Stimulated activated CD4-positive, alpha-beta T cell treated with anti-CD3 and anti-CD28 coated beads, Interleukin-1b, Interleukin-23, amount 100 ng/mL, for 4 hours (primary cell): ENCODE measurements at places on chromosomes 4 and X.

- DNase-seq: no peak
Measured at GRCh38 chrX:38277802-38278201, 49.5 kb downstream of the RPGR start.

- DNase-seq: no peak
Measured at GRCh38 chrX:48509245-48509590, 426 bp downstream of the PORCN start.

DNA sequence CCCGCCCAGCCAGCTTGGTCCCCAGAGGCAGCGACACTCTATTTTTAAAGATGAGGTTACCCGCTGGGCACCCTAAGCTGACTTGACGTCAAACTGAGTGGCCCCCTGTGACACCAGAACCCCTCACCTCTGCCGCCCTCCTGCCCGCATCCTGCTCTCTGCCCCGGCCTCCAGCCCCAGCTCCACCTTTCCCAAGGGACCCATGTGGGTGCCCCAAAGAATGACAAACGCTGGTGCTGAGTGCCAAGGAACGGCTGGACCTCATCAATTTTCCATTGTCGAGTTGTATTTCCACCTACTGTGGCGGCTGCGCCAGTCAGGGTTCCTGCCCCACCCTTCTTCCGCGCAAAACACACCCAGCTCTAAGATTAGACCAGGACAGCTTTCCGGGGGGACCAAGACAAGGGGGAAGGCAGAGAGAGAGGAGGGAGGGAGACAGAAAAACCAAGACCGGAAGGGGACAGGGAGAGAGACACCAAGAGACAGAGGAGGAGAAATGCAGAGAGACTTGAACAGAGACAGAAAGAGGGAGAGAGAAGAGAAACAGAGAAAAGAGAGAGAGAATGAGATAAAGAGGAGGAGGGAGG is 2.0 kb downstream of the PRKX start:
- DNase-seq: no peak

- DNase-seq: no peak
Measured at GRCh38 chr4:74410272-74410671, 34.7 kb upstream of the AREG start.

DNA sequence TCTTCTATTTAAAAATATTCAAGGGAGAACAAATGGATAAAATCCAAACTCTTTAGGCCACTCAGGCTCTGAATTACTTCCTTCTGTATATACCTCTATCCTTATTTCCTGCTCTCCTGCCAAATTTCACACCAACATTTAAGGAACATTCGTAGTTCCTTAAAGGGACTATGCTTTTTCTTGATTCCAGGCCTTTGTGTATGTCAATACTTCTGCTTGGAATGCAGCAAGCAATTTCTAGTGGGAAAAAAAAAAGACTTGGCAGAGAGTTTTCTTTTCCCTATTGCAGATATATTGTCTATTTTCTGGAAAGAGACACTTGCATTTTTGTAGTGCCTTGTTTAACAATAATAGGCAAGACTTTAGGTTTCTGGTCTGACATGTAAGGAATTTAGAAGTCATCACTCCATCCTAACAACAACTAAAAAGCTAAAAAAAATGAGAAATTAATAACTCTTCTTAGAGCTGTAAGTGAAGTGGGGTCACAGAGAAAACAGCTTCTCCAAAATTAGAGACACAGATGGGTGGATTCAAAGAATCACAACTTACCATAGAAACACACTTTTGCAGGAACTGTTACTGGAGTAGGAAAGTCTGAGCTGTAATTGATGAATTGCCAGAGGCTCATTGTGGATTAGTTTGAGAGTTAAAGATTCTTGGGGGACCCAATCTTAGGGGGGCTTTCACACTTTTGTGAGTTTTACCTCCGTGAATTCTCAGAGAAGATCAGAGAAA is 2.1 kb upstream of the ADH5 start:
- no peak for DNase-seq

DNA sequence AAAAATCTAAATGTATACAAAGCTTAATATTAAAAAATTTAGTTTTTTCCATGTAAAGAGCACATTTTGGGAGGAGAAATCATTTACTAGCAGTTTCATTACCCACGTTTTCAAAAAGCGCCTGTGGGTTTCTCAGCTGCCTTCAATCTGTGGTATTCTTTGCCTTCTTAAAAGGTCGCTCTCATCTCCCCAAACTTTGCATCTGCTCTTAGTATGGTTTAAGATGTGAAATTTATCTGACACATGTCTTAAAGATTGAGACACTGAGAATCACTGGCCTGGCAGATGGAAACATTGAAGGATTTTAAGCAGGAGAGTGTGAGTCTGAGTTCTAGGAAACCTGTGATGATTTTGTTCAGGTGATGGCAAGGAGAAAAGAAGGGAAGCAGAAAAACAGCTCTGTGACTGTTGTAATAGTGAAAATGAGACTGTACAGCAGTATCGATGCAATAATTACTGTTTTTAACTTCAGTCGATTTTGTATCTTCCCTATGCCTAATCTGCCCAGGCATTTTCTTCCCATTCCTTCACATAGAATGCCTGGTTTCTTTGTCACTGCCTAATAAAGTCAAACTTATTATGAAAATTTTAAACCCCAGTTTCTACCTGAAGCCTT is 75.9 kb downstream of the PAQR3 start:
- no peak for DNase-seq

DNA sequence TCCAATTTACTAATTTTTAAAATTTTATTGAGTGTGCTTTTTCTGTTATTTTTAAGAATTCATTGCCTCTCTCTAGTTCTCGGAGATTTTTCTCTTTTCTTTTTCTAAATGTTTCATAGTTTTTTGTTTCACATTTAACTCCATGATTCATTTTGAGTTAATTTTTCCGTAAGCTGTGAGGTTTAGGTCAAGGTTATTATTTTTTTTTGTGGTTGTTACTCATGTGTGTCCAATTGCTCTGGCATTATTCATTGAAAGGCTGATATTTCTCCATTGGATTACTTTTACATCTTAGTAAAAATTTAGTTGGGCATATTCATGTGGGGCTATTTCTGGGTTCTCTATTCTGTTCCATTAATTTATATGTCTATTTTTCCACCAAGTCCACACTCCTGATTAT is 220.8 kb downstream of the MID1IP1 start:
- DNase-seq: no peak

DNA sequence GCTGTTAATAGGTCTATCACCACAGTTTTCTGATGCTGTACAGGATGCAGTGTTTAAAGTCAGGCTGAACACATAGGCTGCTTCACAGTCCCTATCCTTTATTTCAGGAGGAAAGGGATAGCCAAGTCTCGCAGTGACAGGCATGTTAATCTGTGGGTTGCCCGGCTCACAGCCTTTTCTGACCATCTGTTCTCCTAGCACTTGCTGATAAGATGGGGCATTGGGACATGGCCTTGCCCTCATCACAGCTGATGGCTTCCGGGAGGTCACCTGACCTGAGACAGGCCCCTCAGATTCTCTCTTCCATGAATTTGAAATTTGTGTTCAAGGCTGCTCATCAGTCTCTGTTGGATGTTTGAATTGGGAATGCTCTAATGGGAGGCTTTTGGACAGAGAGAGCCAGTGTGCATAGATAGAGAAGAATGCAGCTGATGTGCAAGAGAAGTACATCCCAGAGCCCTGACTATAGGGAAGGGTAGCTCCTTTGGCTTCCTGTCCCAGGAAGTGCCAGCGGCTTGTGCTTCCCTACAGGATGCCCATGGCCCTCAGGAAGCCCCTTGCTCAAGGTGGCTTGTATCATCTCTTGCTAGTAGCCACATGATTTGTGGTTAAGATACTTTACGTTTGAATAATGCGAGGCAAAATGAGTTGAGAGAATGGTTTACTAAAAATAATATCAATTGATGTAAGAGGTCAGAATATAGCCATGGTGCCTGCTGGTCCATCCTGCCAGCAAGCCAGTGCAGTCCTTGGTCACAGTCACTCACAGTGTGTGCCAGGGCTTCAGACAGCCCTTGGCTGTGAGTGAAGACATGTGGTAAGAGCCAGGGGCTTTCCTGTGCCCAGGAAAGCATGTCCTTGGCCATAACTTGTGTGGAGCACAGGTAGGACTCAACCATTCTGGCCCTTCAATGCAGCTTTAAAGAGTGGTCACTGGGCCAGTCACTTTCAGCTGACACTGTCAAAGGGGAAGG is 88.6 kb downstream of the TSPAN7 start:
- no peak for DNase-seq

DNA sequence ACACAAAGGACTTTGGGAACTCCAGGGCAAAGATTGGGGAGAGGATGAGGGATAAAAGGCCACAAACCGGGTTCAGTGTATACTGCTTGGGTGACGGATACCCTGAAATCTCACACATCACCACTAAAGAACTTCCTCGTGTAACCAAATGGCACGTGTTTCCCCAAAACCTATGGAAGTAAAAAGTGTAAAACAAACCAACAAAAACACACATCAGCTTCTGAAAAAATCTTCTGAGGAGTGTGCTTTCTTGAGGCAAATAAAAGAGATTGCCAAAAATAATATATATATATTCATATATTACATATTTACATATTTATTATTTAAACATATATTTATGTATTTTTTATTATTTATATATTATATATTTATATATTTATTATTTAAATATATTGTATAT is 3.9 kb downstream of the P2RY8 start:
- DNase-seq: no peak

DNA sequence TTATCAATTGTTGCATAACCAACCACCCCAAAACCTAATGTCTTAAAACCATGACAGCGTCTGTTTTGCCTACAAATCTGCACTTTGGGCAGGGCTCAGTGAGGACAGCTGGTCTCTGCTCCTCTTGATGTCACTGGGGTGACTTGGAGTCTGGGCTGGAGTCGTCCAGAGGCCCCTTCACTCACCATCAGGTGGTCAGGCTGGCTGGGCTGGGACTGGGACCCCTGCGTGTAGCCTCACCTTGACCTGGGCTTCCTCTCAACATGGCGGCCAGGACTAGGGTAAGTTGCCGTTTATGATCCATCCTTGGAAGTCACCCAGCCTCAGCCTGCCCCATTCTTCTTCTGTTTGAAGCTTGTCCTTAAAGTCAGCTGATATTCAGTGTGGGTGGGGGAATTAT is 116.8 kb upstream of the NKX1-1 start:
- DNase-seq: no peak

DNA sequence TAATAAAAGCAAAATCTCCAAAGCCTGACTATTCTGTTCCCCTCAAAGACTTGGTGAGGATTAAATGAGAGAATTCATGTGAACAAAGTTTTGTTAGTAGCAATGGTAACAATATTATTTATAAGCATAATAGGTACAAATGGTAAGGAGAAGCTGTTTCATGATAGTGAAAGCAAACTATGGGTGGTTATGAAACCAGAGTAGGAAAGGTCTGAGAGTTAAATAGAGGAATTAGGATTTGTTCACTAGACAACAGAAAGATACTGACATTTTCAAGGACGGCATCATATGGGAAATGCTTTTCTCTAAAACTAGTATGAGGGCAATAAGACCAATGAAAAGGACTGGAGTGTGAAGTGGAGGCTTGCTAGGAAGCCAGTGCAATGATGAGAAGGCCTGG is 128.6 kb upstream of the FTHL17 start:
- no peak for DNase-seq

DNA sequence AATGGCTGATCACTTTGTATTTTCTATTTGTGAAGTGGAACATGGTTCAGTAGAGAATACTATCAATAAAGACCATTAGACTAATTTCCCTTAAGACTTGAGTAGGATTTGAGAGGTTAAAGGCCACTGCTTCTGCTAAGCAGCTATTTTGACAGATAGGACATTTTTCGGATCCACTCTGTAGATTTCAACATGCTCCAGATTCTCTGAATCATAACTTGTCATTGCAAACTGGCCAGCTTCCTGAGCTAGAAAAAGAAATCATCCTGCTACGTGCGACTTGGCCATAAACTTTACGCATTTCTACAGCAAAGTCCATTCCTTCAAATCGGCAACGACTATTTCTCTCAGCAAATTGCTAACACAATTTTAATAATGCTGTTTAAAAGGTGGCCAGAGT is 55.2 kb downstream of the MGST2 start:
- DNase-seq: no peak

DNA sequence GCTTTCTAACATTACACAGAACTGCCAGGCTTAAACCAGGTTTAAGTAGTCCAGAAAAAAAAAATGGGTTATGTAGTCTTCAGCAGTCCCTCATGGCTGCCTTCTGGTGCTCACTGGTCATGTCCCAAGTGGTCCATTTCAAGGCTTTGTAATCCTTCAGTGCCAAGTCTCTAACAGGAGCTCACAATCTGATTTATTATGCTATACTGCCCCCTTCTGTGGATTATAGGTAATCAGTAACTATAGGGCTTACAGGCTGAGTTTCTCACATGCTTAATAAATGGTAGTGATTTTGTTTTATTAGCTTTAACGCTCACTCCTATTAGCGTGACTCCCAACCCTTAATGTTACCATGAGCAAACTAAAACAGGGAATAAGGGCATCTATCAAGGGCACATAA is 92.5 kb upstream of the EDA2R start:
- DNase-seq: no peak

DNA sequence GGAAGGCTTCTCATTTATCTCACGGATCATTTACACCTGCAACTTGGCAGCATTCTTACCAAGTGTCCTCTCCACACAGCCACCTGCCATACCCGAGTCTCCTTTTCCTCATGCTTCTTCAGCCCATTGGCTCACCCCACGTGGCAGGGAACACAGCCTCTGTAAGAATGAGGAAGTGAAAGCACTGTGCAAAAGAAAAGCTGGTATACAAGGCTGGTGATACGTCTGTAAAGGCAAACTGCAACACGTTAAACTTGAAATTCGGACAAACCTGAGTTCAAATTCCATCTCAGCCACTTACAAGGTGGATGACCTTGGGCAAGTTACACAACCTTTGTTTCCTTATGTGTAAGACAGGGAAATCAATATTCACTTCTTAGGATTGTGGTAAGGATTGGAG is 164.0 kb upstream of the RASGEF1B start:
- no peak for DNase-seq

DNA sequence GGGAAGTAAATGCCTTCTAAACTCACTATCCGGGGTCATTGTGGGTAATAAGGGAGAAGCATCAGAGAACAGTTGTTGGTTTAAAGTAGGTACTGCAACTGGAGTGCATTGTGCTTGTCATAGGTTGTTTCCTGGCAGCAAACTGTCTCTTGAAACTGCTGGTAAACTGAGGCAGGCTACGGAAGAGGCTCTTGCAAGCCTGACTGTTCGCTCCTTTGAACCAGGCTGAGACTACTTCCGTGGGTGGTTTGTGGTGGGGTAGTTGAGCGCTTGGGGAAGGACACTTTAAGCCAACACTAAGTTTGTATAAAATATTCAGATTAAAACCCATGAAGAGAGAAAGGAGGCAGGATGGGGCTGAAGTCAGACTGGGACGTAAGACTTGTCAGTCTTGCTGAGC is 45.2 kb upstream of the WDR1 start:
- no peak for DNase-seq

DNA sequence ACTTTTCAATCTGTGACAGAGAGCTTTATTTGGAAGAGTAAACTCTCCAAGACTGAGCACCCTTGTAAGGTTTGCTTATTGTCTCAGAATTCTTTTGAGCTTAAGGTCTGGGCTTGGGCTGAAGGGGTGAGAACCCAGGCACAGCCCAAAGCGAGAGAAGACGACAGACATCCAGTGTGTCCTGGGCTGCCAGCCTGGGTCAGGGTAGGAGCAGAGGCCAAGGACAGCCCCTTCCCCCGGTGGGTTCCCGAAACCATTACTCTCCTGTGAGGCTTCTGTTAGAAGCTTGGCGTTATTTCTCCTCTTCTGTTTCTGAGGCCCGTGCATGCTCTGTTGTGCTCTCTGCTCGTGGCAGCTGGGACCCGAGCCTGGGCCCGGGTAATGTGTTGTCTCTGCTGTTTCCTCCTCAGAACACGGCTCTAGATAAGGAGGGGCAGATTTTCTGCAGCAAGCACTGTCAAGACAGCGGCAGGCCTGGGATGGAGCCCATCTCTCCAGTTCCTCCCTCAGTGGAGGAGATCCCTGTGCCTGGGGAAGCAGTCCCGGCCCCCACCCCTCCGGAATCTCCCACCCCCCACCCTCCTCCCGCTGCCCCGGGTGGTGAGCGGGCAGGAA is 177.5 kb downstream of the DCLK2 start:
- no peak for DNase-seq
